Cardiac ventricle fibroblast (primary cell): ENCODE measurements at places on chromosomes 3 and 15. TPM values are rescaled to one million over a fixed set of nuclear protein-coding genes. Genes with fewer than 3 reads are reported as not detected.

ZSCAN2 gene
- total RNA-seq: 4.4 and 8.3 TPM in 2 replicates

APOD gene
- total RNA-seq: 67.7 and 93.3 TPM in 2 replicates

IQCB1 gene
- 3.2 and 6.9 TPM in 2 replicates for total RNA-seq

ABTB1 gene
- 15.0 and 15.1 TPM in 2 replicates for total RNA-seq

PP2D1 gene
- not detected in 2 replicates for total RNA-seq

FOXB1 gene
- total RNA-seq: not detected in 2 replicates

RHCG gene
- not detected in 2 replicates for total RNA-seq

CKMT1A gene
- total RNA-seq: 0.06 TPM in 1 of 2 replicates, not detected in the other

NTRK3 gene
- 1.6 and 2.0 TPM in 2 replicates for total RNA-seq

CHRNA5 gene
- 0.29 and 3.5 TPM in 2 replicates for total RNA-seq

MOBP gene
- not detected in 2 replicates for total RNA-seq

ATXN7 gene
- 13.4 and 19.7 TPM in 2 replicates for total RNA-seq

LYZL4 gene
- total RNA-seq: not detected in 2 replicates

ZNF280D gene
- 18.5 and 19.3 TPM in 2 replicates for total RNA-seq

VWA5B2 gene
- total RNA-seq: 0.05 and 0.06 TPM in 2 replicates

ACOX2 gene
- 21.7 and 24.2 TPM in 2 replicates for total RNA-seq

BCHE gene
- 1.9 and 2.9 TPM in 2 replicates for total RNA-seq
